Right ventricle myocardium superior (tissue), 1 donor: ENCODE measurements at places on chromosomes 13 and 19. TPM values are rescaled to one million over a fixed set of nuclear protein-coding genes. Genes with fewer than 3 reads are reported as not detected.

GRCh38 chr13:35848336-35849255, 282.6 kb downstream of the DCLK1 start:
- DNase-seq: no peak

DNA sequence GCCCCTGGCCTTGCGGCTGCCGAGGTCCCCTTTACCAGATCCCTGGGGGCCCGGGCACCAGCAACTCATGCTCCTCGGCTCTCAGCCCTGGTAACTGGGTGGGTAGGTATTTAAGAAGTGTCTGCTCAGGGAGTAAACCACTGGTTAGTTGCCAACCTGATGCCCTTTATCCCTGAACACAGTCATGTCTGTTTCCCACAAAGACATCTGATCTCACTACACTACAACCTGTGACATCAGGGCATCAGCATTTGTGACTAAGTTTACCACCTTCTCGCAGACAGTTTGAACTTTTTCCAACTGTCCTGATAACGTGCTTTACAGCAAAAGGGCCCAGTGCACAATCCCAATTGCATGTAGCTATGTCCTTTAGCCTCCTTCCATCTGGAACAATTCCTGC, 22.0 kb downstream of the GGACT start:
- DNase-seq: no peak

DNA sequence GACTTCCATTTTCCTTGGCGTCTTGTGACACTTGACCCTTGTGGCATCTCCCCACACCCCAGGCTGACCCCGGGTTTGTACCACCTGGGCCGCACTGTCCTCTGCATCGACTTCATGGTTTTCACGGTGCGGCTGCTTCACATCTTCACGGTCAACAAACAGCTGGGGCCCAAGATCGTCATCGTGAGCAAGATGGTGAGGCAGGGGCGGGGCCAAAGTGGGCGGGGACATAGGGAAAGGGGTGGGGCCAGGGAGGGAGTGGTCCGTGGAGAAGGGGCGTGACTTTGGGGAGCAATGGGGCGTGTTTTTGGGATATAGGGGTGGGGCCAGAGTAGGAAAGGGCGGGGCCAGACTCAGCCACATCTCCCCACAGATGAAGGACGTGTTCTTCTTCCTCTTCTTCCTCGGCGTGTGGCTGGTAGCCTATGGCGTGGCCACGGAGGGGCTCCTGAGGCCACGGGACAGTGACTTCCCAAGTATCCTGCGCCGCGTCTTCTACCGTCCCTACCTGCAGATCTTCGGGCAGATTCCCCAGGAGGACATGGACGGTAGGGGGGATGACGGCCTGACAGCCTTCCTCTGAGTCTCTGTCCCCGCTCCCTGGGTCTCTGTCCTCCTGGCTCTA, 42.8 kb downstream of the TRPM4 start:
- DNase-seq: no peak

DNA sequence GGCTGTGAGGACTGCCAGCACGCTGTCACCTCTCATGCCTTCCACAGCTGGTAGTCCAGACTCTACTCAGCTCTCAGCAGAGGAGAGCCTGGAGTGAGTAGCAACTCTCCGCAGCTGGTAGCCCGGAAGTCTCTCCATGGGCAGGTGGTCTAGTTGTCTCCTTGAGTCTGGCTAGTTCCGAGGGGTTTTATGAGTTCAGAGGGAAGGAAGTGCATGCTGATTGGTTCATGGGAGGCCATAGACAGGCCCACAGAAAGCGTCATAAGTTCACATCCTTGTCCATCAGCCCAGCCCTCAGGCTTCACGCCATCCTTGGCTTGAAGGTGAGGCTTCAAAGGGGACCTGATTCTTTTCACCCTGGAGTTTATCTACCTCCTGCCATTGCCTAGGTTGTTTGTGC, 2662.4 kb upstream of the PCDH20 start:
- DNase-seq: no peak

- no peak for DNase-seq
Measured at GRCh38 chr13:78784014-78784750, 125.2 kb upstream of the OBI1 start.

CYP2A7 gene
- not detected for total RNA-seq

KCNN4 gene
- total RNA-seq: 0.19 TPM
